ENCODE measurements at places on chromosomes 1 and 21.

DNA sequence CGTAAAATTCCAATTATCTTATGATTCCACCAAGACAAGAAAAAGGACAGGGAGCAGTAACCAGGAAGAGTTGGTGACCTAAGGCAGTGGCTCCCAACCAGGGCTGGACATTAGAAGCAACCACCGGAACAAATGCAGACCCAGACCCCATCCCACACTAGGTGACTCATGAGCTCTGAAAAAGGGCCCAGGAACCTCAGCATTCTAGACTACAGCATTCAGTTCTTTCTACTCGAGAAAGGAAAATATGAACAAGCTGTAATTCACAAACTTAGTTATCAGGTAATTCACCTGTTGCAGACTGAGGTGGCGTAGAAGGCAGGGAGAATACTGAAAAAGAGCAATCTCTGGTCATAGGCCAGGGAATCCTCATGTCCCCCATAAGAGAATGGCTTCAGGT lies 138.4 kb upstream of the KRTAP19-8 start:
- no peak for DNase-seq

GRCh38 chr1:174222166-174222949 lies 63.0 kb downstream of the RABGAP1L start:
- peak; percentile 43 for DNase-seq

- no peak for DNase-seq
Measured at GRCh38 chr1:205381305-205381704, 24.6 kb upstream of the KLHDC8A start.

- no peak for DNase-seq
Measured at GRCh38 chr1:158414651-158415345, 11.2 kb downstream of the OR10K2 start.

DNA sequence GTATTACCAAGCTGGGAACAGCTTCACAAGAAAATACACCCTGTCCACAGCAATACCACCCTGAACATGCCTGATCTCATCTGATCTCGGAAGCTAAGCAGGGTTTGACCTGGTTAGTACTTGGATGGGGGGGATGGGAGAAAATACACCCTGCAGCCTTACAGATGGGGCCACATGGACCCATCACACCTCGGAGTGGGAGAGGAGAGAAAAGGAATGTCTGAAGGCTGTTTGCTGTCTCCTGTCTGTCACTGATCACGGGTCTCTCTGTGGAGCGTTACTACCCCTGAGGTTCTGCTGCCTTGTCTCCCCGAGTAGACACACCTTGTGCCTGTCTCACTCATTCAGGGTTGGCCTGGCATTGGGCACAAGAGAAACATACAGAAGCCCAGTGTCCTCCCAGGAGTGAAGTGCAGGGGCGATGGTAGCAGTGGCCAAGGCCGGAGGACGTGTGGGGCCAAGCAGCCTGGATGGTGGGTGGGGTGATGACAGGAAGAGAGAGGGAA lies 48.0 kb downstream of the TEX35 start:
- no peak for DNase-seq

DNA sequence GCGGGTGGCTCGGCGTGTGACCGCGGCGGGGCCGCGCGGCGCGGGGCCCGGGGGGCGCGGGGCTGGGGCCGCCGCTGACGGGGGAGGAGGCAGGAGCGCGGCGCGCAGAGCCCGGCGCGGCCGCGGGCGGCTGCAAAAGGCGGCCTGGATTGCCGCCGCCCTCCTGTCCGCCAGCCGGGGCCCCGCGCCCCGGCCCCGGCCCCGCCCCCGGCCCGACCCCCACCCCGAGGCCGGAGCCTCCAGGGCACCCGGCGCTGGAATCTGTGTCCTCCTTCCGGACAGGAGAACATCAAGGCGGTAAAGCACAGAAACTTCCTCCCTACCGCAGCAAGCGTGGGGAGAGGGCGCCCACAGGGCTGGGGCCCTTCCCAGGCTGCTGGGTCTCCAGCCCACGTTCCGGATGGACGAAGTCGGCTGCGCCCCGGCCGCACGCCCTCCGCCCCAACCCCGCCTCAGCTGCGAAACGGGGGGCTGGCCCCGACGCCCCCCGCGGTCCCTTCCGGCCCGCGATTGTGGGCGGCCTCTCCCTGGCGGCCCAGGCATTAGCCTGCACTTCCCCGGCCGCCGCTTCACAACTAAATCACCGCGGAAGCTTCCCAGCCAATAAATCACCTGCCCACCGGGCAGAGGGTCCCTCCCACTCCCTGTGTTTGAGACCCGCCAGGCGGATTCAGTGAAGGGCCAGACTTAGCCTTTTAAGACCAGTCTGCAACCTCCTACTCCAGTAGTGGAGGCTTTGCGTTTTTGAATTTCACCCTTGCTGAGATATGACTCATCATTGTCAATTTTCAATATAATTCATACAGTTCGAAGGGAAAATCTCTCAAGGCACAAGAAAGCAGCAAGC lies 106.0 kb downstream of the SLC45A1 start:
- DNase-seq, result peak; percentile 80

GRCh38 chr1:220386494-220387195 lies 114.4 kb upstream of the RAB3GAP2 start:
- no peak for DNase-seq

DNA sequence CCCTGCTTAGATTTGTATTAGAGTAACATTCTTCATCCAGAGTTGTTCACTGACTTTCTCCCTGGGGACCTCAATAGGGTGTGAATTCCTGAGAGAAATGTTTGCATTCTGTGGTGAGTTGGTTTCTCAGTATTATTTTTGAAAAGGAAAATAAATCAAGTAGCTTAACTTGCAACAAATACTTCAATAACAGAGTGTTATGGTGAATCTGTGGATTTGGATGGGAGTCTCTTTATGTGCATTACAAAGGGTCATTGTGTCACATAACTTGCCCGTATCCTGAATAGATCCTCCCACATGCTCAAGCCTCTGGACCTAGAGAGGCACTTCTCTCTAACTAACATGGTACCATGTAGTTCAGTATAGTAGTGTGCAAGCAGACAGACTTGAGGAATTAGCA lies 68.4 kb upstream of the IPO9 start:
- DNase-seq, result no peak

DNA sequence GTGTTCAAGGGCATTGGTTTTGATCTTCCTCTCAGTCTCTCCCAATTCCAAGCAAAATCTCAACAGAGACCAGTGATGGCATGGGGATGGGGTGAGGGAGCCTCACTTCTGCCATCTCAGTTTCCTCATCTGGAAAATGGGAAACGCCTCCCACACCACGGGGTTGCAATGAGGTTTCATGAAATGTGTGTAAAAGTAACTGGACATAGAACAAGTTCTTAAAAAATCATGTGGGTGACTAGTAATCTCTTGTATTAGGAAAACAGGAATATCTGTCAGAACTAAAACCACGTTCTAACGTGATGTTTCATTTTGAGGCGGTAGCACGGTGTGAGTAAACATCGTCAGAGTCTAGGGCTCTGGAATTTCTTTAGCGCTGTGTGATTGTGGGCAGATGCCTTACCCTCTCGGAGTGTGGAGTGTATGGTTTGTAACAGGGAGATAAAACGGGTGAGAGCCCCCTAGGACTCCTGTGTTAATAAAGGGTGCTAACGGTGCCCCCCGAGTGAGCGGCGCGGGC lies 55.5 kb upstream of the DNAJC6 start:
- DNase-seq, result no peak

GRCh38 chr1:234243521-234244260 lies 129.6 kb upstream of the COA6 start:
- DNase-seq, result no peak

GRCh38 chr1:166182281-166182680 lies 15.5 kb upstream of the FAM78B start:
- DNase-seq, result no peak

GRCh38 chr1:43902058-43902831 lies 31.4 kb upstream of the ARTN start:
- DNase-seq, result no peak

DNA sequence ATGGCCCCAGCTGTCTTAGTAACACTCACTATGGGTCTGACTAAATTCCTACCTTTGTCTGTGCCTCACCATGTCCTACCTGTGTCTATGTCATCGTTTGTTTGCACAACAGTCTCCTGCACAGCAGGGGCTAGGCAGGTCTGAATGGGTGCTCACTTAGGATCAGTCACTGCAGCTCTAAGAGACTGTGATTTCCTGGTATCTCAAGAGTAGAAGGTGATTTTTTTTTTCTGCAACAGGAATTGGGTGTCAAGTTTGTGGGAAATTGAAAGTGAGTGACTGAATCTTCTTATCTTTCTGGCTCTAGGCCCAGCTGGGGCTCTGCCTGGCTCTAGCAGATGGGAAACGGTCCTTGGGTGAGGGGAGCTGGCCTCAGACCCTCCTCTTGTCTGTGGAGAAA lies 46.4 kb upstream of the TRABD2B start:
- no peak for DNase-seq

- no peak for DNase-seq
Measured at GRCh38 chr21:15171546-15171945, 106.7 kb upstream of the NRIP1 start.

DNA sequence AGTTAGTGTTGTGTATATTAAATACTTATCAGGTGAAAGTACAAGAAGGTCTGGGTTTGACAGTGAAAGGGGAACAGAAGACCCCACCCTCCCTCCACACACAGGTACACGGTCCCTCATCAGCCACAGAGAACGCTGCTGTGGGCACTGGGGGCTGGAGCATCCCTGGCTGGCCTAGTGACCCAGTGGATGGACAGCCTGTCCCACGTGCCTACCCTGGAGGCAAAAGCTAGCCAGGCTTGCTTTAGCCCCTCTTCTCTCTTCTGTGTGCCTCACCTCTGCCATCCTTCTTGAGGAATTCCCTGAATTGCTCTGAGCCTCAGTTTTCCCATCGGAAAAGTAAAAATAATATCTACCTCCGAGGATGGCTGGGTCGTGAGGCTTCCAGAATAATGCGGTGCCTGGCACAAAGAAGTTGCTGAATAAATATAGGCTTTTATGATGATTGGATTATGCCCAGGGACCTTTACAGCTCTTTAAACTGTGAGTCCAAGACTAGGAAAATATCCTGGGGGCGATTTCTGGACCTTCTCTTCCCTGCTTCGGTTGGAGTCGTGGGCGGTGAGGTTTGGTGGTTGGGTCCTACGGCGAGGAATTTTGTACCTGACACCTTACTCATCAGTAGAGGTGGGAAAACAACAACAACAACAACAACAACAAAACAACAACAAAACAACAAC lies 918 bp downstream of the IFNLR1 start:
- DNase-seq, result no peak

GRCh38 chr1:109914587-109915240 lies 4.1 kb downstream of the CSF1 start:
- DNase-seq, result no peak
